ENCODE measurements at places on chromosomes 4 and X.

GRCh38 chr4:20217521-20217920 is 34.2 kb upstream of the SLIT2 start:
- DNase-seq = no peak

- DNase-seq = no peak
These were observed 125.1 kb upstream of the PSAPL1 start for GRCh38 chr4:7559741-7560395.

DNA sequence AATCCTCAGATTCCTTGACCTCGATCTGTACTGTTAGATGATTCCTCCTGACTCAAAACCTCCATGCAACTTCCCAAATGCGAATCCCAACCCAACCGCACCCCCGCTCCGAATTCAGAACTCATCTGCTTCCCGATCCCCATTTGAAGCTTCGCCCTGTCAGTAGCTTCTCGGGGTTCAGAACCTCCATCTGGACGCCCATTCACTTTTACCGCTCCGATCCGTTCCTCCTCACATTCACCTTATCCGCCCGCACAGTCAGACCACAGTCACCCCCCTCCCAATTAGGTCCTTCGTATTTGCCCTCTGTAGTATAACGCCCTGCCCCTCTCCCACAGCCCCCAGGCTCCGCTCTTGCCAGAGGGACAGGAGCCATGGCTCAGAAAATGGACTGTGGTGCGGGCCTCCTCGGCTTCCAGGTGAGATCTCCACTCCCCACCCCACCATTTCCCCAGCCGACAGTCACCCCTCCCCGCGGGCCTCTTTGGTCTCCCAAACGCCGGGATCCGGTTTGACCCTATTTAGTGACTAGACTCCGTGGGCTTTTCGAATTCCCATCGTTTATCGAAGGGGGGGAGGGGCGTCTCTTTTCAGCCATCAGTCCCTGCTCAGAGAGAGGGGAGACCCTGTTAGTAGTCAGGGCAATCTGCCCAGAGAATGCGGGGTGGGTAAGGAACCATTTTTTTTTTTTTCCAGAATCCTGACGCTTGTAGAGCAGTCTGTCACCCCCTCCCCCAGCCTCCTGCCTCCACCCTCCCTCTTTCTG is 691 bp downstream of the MAGED1 start:
- DNase-seq = no peak

GRCh38 chrX:7580127-7580526 is 262.8 kb upstream of the VCX start:
- no peak for DNase-seq

- DNase-seq = no peak
These were observed 70.6 kb downstream of the TRAPPC11 start for GRCh38 chr4:183729430-183730328.

- DNase-seq = no peak
These were observed 188.0 kb downstream of the STIM2 start for GRCh38 chr4:27048429-27049238.

DNA sequence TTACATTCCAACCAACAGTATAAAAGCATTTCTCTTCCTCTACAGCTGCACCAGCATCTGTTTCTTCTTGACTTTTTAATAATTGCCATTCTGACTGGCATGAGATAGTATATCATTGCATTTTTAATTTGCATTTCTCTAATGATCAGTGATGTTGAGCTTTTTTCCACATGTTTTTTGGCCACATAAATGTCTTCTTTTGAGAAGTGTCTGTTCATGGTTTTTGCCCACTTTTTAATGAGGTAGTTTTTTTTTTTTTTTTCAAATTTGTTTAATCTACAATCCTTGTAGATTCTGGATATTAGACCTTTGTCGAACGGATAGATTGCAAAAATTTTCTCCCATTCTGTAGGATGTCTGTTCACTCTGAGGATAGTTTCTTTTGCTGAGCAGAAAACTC is 39.5 kb upstream of the TBC1D19 start:
- no peak for DNase-seq

DNA sequence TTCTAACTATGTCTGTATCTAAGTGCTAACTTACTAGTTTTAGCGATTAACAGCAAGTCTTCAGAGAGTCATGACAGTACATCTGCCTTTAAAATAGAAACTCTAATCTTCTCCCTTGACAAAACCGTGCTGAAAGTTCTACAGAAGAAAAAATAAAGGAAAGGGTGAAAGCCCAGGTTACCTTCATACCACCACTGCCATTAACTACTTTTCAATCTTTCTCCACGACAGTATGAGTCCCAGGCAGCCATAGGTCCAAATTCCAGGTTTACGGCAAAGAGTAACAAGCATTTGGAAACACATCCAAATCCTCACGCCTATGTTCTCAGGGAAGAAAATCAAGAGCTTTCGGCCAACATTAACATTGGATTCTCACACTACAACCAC is 12.4 kb upstream of the ZCCHC13 start:
- no peak for DNase-seq

GRCh38 chr4:119646347-119647071 is 17.9 kb upstream of the PDE5A start:
- no peak for DNase-seq

GRCh38 chr4:17400686-17401085 is 111.2 kb downstream of the QDPR start:
- no peak for DNase-seq

DNA sequence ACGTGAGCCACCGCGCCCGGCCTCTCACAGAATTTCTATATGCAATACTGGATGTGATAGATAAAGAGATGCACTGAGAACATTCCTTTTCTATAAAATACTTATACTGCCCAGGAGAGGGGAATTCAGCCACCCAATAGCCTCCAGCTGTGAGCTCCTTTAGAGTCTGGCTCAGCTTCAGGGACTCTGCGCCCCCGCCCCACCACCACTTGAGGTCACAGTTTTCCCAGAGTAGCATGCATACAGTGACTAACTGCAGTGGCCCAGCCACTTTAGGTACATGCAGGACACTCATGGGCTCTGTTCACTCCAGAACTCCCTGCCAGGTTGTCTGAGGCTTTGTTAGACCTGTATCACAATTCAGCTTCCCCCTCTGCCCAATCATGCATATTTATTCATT is 144.4 kb upstream of the TET2 start:
- no peak for DNase-seq

DNA sequence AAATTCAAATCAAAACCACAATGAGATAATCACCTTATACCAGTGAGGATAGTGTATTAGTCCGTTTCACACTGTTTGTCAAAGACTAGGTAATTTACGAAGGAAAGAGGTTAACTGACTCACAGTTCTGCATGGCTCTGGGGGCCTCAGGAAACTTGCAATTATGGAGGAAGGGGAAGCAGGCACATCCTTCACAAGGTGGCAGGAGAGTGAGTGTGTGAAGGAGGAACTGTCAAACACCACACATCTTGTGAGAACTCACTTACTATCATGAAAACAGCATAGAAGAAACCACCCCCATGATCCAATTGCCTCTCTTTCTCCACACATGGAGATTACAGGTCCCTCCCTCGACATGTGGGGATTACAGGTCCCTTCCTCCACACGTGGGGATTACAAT is 54.7 kb upstream of the TRPC5 start:
- no peak for DNase-seq

DNA sequence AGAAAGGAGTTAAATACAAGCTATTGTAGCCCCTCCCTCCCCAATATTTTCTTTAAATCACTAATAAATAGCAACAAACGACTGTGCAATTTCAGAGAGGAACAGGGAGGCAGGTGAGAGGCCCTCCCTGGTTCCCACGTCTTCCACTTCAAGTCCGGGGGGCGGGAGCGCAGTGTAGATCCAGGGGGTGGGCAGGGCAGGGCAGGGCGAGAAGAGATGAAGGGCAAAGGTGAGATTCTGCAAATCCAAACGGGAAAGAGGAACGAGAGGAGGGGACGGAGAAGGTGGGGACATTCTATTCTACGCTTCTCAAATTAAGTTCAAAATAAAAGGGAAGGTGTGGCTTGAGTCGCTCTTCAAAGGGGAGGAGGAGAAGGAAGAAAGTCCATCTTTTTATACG is 6.8 kb downstream of the NKX6-1 start:
- DNase-seq = no peak

- no peak for DNase-seq
These were observed 31.3 kb upstream of the DDX53 start for GRCh38 chrX:22968494-22968893.

GRCh38 chrX:153769158-153769864 is 5.3 kb downstream of the PLXNB3 start:
- no peak for DNase-seq

DNA sequence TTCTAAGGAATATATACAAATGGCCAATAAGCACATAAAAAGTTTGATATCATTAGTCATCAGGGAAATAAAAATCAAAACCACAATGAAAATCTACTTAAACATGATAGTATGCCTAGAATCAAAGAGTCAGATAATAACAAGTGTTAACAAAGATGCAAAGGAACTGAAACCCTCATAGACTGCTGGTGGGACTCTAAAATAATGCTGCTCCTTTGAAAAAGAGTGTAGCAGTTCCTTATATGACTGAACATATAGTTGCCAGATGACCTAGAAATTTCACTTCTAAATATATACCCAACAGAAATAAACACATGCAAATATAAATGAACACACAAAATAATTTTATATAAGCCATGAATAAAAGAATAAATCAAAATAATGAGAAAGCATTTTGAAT is 205.1 kb upstream of the CTSO start:
- no peak for DNase-seq

DNA sequence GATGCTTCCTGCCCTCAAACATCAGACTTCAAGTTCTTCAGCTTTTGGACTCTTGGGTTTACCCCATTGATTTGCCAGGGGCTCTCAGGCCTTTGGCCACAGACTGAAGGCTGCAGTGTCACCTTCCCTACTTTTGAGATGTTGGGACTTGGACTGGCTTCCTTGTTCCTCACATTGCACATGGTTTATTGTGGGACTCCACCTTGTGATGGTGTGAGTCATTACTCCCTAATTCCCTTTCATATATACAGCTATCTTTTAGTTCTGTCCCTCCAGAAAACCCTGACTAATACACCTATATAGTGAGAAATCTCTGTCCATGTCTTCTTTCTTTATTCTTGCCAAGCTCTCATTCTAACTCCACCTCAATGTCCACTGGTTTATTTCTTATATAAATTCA is 736.9 kb upstream of the HS3ST1 start:
- DNase-seq = no peak

GRCh38 chrX:123085311-123085940 is 98.7 kb upstream of the GRIA3 start:
- DNase-seq = no peak

DNA sequence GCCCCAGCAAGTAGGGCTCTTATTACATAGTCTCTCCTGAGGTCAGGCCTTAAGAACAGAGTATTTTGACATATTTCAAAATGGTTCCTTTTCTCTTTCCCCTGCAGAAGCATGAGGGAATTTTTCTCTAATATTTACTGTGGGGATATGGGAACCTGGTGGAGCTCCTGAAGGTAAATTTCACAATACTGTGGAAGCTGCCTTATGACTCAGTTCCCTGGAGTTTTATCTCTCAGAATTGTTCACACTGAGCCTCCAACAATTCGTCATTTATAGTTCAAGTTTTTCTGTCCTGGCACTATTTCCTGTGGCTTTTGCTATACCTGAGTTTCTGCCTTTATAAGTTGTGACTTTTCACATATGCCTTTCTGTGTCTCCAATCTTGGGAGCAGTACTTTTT is 607.2 kb upstream of the NDST4 start:
- DNase-seq = no peak

GRCh38 chrX:17098516-17099247 is 152.2 kb downstream of the REPS2 start:
- no peak for DNase-seq

DNA sequence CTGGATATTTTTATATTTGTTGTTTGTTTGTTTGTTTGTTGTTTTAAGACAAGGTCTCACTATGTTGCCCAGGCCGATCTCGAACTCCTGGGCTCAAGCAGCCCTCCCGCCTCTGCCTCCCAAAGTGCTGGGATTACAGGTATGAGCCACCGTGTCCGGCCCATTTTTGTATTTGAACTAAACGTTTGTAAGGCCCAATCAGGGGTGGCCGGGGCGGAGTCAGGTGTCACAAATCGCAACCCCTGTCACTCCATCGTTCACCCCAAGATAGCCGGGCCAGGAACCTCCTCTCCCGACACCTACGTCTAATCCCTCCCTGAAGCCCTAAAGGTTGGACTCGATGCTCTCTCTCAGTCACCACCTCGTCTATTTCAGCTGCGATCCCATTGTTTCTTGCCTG is 722 bp upstream of the EFHC2 start:
- peak; percentile 21 for DNase-seq

DNA sequence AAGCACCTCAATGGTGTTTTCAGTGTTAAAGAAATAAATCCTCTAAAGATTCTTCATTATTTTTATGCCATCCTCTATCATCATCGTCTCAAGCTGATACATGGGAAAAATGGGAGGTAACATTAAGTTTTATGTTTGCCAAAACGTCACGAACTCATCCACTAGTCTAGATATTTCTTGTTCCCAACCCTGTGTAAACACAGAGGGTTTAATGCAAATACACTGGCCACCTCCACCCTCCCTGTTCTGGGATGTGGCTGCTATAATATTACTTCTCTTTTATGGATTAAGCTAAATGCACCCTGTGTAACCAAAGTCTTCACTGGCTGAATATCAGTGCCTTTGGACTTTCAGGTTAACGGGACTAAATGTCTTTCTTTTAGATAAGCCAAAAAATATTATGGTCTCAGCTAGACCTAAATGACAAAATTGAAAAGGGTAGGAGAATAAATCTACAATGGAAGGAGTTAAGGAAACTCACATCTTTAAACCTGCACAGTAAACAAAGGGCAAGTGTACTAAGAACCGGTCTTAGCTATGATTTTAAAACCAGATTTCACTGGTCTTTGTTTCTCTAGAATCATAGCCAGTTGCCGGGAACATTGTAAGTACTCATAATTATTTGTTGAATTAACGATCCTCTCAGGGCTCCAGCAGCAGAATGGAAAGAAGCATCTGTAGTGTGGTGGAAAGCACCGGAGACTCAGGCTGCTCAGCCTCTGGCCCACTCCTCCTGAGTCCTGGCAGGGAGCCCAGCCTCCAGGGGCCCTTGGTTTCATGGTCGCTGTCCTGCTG is 103.5 kb upstream of the NOCT start:
- DNase-seq = no peak

DNA sequence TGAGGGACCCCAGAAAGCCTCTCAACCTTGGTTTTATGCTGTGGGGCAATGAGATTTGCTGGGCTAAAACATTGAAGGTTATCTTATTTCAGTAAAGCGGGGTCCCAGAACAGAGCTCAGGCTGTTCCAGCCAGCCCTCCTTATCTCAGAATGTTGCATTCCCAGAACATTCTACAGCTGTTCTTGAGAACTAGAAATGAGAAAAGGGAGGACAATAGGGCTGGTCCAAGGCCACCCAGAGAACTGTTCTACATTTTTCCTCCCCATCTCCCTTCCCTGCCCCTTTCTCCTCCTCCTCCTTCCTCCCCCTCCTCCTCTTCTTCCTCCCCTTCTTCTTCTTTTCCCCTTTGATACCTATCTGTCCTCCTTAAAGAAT is 70.4 kb upstream of the SLC7A11 start:
- DNase-seq = no peak

- no peak for DNase-seq
These were observed 90.9 kb upstream of the TLR2 start for GRCh38 chr4:153593161-153593560.

- DNase-seq = no peak
These were observed 348.8 kb downstream of the GASK1B start for GRCh38 chr4:157824021-157824420.

All from T-helper 2 cell treated with Interferon-gamma antibody and Interleukin-4, amounts not matched to agents 5 μg/mL and 100 μg/mL, for 36 hours (primary cell).